ENCODE measurements at places on chromosomes 16 and 17.

DNA sequence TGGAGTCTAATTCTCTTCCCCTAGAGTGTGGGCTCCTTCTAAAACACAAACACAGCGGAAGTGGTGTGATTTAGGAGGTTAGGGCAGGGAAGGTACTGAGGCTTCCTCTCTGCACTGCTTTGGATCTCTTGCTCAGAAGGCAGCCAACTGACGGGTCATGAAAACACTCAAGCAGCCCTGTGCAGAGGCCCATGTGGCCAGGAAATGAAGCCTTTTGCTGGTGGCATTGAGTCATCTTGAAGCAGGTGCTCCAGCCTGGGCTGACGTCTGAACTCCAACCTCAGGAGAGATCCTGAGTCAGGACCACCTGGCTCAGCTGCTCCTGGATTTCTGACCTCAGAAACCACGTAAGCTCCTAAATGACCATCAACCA lies 72.9 kb downstream of the MRM1 start:
- no peak for DNase-seq

DNA sequence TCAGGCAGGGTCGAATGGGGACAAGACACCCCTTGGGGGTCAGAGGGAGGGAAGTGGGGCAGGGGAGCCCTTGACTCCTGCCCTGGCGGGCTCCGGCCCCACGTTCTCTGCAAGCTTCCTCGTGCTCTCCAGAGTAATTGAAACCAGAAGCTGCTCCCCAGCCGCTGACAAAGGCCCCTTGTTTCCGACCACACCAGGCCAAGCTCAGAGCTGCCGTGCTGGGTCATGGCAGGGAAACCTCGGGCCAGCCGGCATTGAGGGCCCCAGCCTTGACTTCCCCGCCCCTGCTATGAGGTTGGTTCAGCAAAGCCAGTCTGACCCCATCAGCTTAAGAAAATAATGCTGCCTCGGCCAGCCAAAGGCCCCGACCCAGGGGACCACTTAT lies 43.3 kb downstream of the TIMM22 start:
- DNase-seq, result no peak

DNA sequence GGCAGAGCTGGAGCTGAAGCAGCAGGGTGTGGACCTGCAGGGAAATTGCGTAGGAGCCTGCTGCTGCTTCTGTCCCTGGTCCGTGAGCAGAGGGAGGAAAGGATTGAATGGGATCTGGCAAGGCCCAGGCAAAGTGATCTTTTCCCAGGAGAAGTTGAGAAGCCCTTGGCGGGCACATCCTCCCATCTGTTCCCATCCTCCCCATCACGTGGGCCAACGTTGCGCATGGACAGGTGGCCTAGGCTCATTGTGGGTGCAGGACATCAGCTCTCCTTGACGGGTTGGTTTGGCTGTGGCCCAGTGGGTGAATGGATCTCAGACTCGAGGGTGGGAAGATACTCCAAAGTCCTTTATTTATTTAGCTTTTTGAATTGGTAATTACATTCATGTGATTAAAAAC lies 29.4 kb upstream of the POLR3E start:
- DNase-seq, result no peak

GRCh38 chr16:55126456-55126855 lies 195.8 kb downstream of the IRX5 start:
- no peak for DNase-seq

DNA sequence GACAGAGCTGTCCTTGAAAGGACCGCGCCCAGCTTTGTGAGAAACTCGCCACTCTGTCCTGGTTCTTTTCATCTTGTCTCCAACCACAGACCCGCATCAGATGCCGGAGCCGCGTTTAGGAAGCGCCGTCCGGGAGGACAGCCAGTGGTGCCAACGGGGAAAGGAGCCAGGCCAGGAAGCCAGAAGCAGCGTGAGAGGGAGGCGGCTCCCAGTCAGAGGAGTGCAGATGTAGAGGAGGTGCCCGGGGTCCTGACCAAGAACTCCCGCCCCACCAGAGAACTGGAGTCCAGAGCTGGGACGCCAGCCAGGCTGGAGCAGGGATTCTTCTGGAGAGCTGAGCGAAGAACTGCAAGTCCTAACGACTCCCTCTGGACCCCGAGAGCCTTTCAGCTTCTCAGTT lies 49.3 kb upstream of the TNRC6C start:
- DNase-seq, result no peak

DNA sequence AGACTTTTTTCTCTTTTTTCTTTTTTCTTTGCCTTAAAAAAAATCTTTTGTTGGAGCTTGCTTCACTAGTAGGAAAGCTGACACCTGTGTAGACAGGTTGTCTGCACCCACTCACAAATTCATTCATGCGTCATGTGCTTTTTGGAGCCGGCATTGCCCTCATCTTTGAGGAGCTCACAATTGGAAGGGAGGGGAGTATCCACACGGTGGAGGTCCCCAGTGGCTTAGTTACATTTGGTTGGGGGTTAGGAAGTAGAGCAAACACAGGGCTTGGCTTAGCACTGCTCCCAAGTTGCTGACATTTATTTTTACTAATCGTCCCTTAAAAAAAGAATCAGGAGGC lies 18.7 kb upstream of the MEIOB start:
- no peak for DNase-seq

DNA sequence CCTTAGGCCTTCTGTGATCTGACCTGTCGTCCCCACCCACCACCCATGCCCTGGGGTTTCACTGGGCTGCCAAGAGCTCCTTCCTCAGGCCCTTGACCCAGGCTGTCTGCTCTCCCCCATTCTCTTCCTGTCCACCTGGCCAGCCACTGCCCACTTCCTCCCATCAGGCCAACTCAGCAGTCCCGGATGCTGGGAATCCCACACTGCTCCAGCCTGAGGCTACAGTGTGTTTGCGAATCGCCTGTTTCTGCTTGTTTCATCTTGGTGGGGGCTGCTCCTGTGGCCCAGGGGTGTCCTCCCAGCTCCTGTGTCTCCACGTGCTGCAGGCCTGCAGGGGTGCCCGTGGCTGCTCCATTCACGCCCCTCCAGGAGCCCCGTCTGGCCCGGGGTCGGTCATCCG lies 839 bp upstream of the METRN start:
- DNase-seq, result no peak

- no peak for DNase-seq
These were observed 22.5 kb downstream of the GSE1 start for GRCh38 chr16:85635545-85636140.

DNA sequence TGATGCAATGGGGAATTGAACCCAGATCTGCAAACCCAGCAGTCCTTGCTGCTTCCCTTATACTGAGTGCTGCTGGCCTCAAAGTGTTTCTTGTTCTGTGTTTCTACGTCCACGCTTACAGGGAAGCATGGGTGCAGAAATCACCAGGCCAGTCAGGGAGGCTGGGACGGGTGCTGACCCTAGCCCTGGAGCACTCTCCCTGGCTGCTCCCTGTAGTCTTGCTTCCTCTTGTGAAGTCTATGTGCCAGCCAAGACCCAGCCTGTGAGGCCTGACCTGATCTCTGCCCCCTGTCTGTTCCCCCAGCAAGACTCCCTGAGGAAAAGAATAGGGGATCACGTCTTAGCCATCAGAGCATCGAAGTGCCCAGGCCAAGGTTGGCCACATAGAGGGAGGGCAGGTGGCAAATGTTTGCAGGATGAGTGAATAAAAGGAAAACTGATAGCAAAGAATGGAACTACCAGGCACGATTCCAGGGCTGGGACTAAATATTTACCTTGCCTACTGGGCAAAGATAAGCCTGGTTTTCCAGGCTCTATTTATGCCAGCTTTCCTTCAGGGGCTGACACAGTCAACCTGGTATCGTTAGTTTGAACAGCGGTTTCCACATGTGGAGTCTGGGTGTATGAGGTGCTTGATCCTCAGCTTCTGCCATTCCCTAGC lies 41.2 kb upstream of the RHOT1 start:
- peak; percentile 79 for DNase-seq

- DNase-seq, result no peak
These were observed 60.1 kb downstream of the ARSG start for GRCh38 chr17:68351395-68351794.

DNA sequence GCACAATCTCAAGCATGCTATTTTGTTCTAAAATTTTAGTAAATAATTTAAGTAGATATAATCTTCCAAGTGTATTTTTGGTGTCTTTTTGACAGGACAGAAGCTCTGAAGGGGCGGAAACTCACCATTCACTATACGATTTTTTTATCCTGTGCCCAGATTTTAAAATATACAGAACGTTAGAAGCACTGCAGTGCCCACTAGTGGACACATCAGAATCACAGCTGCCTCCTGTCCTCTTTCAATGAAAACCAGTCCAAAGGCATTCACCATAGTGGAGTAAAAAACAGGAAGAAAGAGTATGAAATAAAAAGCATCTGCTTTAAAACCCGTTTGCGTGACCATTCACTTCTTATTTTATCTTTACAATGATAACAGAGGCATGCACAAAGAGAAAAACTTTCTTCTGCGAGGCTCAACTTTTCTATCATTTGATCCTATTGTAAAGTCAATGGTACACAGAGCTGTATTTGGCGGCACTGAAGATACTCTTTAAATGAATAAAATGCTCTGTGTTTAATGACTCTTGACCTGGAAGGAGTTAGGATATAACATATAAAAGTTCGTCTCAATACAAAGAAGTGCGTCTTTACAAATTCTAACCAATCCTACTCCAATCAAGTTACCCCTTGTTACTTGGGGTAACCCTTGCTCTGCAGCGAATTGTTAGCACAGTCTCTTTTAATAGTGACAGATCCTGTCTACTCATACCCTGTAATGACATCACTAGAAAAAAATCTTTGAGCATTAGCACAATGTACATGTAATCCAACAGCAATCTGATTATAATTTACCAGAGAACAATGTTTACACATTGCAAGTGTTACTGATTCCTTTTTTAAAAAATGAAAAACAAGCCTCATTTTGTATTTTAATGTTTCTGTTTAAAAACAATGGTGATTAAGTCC lies 339.8 kb upstream of the PSMD7 start:
- DNase-seq, result no peak

GRCh38 chr16:19776565-19776964 lies 58.5 kb downstream of the IQCK start:
- no peak for DNase-seq
